ENCODE measurements at places on chromosomes 4 and X. TPM values are rescaled to one million over a fixed set of nuclear protein-coding genes. Genes with fewer than 3 reads are reported as not detected.

RIBC1 gene
- total RNA-seq: 0.85 TPM

HDX gene
- 4.2 TPM for total RNA-seq

MID1 gene
- not detected for total RNA-seq

HCCS gene
- 7.1 TPM for total RNA-seq

DNA sequence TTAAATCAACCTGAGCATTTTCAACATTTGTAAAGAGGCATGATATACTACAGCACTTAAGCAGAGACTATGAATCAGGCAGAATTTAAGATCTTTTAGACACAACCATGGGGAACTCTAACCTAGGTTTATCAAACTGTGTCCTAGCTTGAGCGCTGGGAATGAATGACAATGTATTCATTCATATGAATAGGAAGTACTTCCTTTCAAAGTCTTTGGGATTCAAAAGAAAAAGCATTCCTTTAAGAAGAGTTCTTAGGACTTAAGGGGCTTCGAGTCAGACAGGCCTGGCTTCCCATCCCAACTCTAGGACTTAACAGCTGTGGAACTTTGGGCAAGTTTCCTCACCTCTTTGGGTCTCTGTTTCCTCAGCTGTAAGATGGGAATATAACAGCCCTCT, 104.6 kb downstream of the ANAPC4 start:
- no peak for DNase-seq
- H3K27me3 ChIP-seq: no peaks in the 10 kb centered on the region
- no peaks in the 10 kb centered on the region for H3K4me1 ChIP-seq
- no peaks in the 10 kb centered on the region for H3K36me3 ChIP-seq

DNA sequence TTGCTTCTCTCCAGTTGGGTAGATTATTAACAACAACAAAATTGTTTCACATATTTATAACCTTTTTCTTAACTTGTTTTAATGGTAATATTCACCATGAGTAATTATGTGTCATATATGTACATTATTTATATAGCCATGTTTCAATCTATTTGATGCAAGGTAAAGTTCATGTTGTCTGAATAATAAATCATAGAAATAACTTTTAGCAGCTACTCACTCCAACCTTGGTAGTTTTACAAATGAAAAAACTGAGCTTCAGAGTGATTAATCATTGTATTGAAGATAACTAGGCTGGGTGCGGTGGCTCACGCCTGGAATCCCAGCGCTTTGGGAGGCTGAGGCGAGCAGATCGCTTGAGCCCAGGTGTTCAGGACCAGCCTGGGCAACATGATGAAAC, 46.0 kb downstream of the TMA16 start:
- H3K27me3 ChIP-seq: no peaks in the 10 kb centered on the region
- no peak overlapping the region for H3K27ac ChIP-seq
- no peaks in the 10 kb centered on the region for H3K36me3 ChIP-seq
- H3K4me1 ChIP-seq: no peaks in the 10 kb centered on the region
- H3K4me3 ChIP-seq: no peak overlapping the region

GRCh38 chrX:84666086-84666485, 163.8 kb upstream of the HDX start:
- H3K36me3 ChIP-seq: no peaks in the 10 kb centered on the region
- no peak for DNase-seq
- no peaks in the 10 kb centered on the region for H3K27me3 ChIP-seq
- no peak overlapping the region for H3K4me3 ChIP-seq
- H3K4me1 ChIP-seq: no peaks in the 10 kb centered on the region
- H3K27ac ChIP-seq: no peak overlapping the region

- no peak overlapping the region for H3K27ac ChIP-seq
- no peaks in the 10 kb centered on the region for H3K27me3 ChIP-seq
- no peak for DNase-seq
- no peak overlapping the region for H3K4me3 ChIP-seq
Measured at GRCh38 chrX:14729058-14729457, 143.8 kb downstream of the FANCB start.

DNA sequence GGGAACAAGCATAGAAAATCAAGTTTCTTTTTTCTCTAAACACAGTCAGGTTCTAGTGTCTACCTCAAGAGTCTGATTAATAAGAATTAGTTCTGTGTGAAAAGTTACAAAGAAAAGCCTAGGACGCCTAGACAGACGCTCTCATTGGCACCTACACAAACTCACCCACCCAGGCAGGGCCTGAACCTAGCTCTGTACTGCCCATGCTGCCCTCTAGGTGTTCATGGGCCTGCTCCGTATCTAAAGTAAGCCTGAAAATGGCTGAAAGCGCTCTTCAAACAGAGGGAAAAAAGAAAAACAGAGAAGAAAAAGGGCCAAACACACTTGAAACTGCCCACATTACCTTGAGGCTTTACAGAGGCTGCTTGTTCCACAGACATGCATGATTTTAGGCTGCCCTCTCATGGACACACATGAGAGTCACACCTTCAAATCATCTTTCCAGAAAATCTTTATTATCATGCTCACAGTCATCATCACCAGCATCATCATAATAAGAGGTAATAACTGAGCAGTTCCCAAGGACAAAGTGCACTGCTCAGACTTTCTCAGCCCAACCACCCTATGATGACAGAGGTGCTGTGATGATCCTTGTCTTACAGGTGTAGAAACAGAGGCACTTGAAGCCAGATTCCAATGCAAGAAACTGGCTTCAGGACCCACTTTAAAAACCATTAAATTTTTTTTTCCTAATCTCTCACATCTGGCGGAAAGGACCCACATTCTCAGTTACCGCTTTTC, 49.6 kb downstream of the MAP7D2 start:
- H3K27me3 ChIP-seq: no peaks in the 10 kb centered on the region
- H3K4me1 ChIP-seq: no peaks in the 10 kb centered on the region
- no peak overlapping the region for H3K27ac ChIP-seq
- no peak overlapping the region for H3K4me3 ChIP-seq
- H3K36me3 ChIP-seq: no peaks in the 10 kb centered on the region

All from natural killer cell (primary cell).